NCI-H748 treated with DMSO at 0.1 percent for 48 hours (cell line): ENCODE measurements at places on chromosomes 13 and 19.

DNA sequence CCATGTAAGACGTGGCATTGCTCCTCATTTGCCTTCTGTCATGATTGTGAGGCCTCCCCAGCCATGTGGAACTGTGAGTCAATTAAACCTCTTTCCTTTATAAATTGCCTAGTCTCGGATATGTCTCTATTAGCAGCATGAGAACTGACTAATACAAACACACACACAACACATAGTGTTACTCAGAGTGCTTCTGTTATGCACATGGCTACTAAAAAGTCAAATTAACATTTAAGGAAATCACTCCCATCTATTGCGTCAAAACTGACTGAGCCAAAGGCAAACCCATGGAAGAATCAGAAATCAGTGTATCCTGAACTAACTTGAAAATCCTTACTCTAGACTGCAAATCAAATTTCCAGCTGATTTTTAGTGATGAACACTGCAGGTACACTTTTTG lies 209.2 kb downstream of the RBM26 start:
- no peak for DNase-seq

GRCh38 chr19:51822325-51822724 lies 27.4 kb downstream of the FPR3 start:
- DNase-seq, result no peak

- peak; percentile 79 for DNase-seq
These were observed 663.2 kb upstream of the SGCG start for GRCh38 chr13:22517544-22517943.

- no peak for DNase-seq
These were observed 8.8 kb downstream of the STK11 start for GRCh38 chr19:1214299-1214861.

GRCh38 chr13:75908141-75908540 lies 272.0 kb downstream of the LMO7 start:
- no peak for DNase-seq

DNA sequence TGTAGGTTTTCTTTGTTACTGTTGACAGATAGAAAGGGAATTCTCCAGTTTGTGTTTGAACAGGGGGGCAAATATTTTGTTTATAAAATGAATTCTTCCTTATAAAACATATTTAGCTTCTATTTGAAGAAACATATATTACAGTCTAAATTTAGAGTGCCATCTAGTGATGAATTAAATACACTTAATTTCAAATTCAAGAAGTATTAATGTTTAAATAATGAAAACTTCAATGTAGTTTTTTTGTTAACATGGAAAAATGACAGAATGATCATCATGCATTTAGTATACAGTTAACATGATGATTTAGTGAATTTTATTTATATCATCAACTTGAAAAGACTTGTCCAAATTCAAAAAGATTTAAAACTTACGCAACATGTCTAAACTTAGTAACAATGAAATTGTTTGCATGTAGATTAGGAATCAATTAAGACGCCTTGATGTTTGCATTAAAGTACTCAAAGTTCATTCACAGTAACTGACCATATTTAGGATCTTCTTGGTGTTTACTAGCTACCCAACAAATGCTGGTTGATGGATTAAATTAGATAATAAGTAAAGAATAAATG lies 765.9 kb upstream of the SLITRK1 start:
- DNase-seq, result peak; percentile 9

- no peak for DNase-seq
These were observed 247.7 kb upstream of the SLITRK1 start for GRCh38 chr13:84129966-84130365.

DNA sequence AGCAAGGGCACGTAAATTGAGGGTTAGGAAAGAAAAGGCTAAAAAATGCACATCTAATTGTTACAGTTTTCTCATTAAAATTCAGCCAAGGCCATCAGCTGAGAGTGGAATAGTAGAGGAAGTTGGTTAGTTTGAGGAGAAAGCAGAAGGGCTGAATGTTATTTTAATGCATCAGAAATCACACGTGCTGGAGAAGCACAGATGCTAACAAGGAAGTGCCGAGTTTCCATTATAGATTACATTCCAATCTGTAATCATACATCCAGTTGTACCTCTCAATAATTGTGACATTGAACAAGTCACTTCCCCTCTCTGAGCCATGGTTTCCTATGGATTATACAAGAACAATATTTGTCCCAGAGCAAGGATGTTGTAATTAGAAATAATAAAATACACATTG lies 25.1 kb downstream of the FPR3 start:
- no peak for DNase-seq

DNA sequence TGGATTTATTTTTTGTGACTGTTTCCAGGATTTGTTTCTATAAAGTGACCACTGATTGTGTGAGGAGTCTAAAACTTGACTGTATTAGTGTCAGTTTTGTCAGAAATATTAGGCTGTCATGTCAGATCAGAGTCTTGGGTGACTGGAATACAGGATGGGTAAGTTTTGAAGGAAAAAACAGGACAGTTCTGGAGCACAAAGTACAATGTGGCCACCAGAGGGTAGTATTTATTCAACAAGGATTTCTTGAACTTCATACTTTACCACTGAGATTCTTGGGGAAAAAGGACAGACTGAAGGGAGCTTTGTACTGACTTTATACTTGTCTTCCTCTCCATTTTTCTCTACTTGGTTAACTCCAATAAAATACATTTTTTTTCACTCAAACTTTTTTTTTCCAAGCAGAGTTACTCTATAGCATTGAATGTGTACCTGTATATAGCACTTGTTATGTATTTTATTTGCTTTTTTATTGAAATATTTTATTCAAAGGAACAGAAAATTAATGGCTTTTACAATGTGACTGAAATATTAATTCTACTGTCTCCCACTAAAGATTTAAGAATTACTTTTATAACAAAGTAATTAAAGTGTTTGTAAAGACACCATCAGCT lies 51.1 kb downstream of the LMO7 start:
- DNase-seq, result peak; percentile 28

- DNase-seq, result peak; percentile 12
These were observed 1.1 kb upstream of the ATP11A start for GRCh38 chr13:112688560-112689302.

DNA sequence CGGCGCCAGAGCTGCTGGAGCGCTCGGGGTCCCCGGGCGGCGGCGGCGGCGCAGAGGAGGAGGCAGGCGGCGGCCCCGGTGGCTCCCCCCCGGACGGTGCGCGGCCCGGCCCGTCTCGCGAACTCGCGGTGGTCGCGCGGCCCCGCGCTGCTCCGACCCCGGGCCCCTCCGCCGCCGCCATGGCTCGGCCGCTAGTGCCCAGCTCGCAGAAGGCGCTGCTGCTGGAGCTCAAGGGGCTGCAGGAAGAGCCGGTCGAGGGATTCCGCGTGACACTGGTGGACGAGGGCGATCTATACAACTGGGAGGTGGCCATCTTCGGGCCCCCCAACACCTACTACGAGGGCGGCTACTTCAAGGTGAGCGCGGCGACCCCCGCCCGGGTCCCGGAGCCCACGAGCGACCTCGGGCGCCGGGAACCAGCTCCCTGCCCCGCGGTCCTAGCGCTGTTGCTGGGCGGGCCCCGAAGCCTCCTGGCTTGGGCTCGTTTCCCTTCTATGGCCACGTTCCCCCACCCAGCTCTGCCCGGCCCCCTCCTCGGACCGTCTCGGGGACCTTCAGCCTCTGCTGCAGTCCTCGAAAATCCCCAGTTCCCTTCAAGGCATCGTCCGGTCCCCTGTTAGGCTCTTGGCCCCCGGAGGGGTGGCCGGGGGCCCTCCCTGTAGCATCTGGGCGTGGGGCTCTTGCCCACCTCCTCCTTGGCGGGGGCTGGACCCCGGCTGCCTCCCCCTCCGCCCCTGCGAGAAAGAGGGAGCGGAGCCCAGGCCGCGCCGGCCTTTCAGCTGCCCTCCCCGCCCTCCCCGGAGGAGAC lies at the start of gene CDC34:
Gene CDC34, plus strand, starts transcription at position 8 of the 808 bp plus-strand sequence. Its CDS starts 172 bp downstream, at position 180.
- DNase-seq, result no peak

GRCh38 chr19:49971991-49972411 lies 11.0 kb upstream of the SIGLEC11 start:
- DNase-seq, result no peak

GRCh38 chr13:93698016-93698613 lies 471.5 kb downstream of the GPC6 start:
- no peak for DNase-seq
